ENCODE measurements at places on chromosomes 7 and 10.
A peak's percentile ranks its signal among the peaks of the same experiment; 100 is the strongest.

GRCh38 chr7:26054386-26054785 is 97.6 kb upstream of the NFE2L3 start:
- DNase-seq = no peak

DNA sequence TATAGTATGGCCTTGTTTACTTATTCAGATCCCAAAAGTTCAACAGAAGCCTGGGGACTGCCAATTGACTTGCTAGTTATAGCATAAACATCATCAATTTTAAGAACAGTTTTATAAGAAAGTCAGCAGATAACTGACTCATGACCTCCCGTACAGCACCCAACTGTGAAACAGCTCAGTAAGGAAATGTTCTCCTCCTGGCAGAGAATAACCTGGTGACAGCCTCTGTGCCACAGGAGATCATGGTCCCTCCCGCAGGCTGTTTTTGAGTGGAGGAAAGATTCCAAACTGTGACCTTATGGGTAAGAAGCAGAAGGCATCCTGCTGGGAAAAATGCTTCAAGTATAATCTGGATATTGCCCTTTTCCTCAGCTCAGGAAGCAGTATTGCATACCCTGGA is 182.5 kb downstream of the SEMA3D start:
- no peak for DNase-seq

GRCh38 chr7:77475181-77475580 is 59.0 kb upstream of the GSAP start:
- DNase-seq = no peak

GRCh38 chr10:71211053-71211452 is 1.3 kb upstream of the UNC5B start:
- no peak for DNase-seq

- DNase-seq = no peak
Measured at GRCh38 chr10:77428691-77429395, 208.8 kb downstream of the KCNMA1 start.

GRCh38 chr10:17657103-17657500 is 13.2 kb downstream of the STAM start:
- no peak for DNase-seq

GRCh38 chr10:91525896-91526712 is 106.8 kb downstream of the PPP1R3C start:
- no peak for DNase-seq

DNA sequence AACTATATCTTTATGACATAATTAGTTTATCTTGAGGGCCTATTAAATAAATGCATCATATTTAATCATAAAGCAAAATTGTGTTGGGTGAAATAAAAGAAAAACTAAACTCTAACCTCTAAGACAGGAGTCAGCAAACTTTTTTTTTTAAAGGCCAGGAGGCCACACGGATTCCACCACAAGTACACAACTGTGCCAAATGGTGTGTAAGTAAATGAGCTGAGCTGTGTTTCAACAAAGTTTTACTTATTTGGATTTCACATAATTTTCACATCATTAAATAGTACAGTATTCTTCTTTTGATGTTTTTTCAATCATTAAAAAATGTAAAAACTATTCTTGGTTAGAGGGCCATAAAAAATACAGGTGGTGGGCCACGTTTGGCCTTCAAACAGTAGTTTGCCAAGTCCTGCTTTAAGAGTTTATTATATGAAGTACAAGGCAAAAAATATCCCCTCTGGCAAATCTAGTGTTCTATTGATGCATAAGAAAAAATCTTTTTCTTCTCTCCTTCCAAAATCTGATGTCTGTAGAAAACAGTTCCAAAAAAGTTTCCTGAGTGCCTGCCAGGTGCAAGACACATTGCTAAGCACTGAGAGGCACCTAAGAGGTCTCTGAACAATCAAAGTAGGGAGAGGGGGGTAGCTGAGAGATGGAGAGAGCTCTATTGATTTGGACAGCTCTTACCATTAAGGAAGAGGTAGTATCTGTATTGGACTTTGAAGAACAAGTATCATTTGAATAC is 26.5 kb upstream of the SPOCK2 start:
- DNase-seq = no peak

- DNase-seq = no peak
Measured at GRCh38 chr7:80463272-80463920, 48.5 kb downstream of the GNAT3 start.

GRCh38 chr7:128794020-128794419 is 2.3 kb downstream of the CCDC136 start:
- DNase-seq = no peak

DNA sequence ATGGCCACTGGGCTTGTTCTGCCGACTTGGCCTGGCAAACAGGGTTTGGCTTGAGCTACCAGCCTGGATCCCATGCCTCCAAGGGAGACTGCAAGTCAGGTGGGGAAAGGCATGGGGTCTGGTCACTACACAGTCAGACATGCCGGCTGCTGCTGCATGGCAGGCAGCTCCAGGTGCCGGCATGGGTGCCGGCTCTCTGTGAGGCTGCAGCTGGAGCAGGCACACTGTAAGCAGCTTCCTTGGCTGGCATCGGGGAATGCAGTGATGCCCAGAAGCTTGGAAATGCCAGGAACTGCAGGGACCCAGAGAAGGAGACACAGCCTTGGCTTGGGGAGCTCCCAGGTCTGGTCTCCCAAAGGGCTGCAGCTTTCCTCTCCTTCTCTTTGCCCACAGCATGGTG is 305.5 kb upstream of the NRG3 start:
- no peak for DNase-seq

GRCh38 chr10:119285495-119286267 is 78.3 kb downstream of the GRK5 start:
- DNase-seq = no peak

DNA sequence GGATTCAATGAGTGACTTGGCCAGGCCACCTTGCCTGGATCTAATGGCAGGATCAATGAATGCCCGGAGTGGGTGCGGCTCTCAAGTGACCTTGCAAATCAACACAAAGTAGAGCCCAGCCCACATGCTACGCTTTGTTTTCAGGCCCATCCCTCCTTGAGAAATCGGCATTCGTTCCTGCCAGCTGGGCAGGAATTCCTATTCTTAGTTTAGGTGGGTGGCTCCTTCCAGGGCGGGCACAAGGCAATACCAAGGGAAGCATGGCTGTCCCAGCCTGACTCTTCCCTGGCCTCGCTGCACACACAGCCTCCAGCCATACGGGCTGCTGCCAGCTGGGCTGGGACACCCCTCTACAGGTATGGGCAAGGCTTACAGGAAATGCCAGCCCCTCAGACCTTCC is 119.3 kb downstream of the SH3PXD2A start:
- no peak for DNase-seq

DNA sequence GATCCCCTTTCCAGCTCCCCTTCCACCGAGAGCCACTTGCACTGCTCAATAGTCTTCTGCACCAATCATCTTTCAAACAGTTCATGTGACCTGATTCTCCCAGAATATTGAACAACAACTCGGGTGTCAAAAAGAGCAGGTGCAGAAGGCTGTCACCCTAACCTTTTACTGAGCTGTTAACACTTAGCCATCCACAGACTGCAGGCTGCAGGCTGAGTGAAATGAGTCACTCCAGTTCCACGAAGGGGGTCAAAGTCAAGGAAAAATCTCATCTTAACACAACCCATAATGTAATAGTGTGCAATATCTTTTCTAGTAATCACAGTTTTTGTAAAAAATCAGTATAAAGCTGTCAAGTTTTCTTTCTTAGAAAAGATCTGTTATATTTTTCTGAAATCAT is 63.1 kb downstream of the MTPAP start:
- no peak for DNase-seq

DNA sequence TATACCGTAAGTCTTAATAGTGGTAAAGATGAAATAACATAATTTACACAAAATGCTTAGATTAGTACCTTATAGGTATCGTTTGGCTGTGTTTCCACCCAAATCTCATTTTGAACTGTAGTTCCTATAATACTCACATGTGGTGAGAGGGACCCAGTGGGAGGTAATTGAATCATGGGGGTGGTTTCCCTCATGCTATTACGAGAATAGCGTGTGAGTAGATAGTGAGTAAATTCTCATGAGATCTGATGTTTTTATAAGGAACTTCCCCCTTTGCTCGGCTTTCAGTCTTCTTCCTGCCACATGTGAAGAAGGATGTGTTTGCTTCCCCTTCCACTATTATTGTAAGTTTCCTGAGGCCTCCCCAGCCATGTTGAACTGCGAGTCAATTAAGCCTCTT is 426.3 kb upstream of the POT1 start:
- DNase-seq = no peak

GRCh38 chr10:97869091-97870042 is 19.7 kb downstream of the GOLGA7B start:
- DNase-seq = peak; percentile 45

DNA sequence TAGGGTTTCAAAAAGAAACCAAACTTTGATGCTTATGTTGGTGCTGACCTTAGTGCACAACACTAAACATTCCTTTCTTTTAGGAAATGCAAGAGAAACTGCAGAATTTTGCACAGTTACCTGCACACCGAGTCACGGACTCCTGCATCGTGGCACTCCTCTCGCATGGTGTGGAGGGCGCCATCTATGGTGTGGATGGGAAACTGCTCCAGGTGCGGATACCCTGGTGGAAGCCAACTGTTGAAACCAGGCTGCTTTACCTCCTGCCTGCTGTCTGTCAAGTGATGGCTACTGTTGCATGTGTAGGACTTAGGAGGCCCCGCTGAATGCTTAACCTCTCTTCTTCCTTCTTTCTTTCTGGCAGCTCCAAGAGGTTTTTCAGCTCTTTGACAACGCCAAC is 11.7 kb downstream of the CASP2 start:
- peak; percentile 33 for DNase-seq

GRCh38 chr7:34758111-34758601 is 100.1 kb downstream of the NPSR1 start:
- DNase-seq = no peak

- DNase-seq = no peak
Measured at GRCh38 chr10:84360637-84361365, 32.4 kb downstream of the CCSER2 start.

- DNase-seq = no peak
Measured at GRCh38 chr7:36605261-36606051, 118.8 kb downstream of the AOAH start.

DNA sequence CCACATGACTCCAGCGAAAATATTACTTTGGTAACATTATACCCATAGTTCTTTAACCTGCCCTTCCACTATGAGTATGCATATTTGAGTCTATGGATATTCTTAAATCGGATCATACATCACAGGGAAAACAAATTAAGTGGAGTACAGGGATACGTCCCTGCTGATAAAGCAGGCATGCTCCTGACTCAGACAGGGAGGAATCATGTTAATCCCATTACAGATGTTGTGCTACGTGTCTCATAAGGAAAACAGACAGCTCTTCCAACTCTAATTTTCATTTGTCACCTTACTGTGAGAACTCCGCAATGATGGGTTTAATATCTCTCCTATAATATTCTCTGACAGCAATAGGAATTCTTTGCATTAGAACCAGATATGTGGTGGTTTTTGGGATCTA is 469.5 kb upstream of the POM121L12 start:
- DNase-seq = no peak

DNA sequence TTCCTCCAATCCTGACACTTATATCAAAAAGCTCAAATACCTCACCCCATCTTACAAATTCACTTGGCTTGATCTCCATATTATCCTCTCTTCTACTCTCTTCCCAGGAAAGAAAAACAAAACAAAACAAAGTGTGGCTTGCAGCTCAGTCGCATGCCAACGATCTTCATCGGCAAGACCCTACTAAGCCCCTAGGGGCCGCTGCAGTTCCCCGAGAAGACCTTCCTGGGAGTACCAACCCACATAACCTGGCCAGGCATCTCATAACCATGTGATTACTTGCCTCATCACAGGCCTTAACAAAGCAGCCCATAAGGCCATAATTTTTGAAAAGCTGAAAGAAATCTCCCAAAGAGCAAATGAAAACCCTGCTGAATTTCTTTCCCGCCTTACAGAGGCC is 103.7 kb downstream of the ZNF92 start:
- DNase-seq = no peak

Data from stimulated activated CD4-positive, alpha-beta T cell treated with anti-CD3 and anti-CD28 coated beads, Interleukin-1b, Interleukin-23, amount 100 ng/mL, for 1 hour (primary cell).